ENCODE measurements at places on chromosomes 6 and 20.

DNA sequence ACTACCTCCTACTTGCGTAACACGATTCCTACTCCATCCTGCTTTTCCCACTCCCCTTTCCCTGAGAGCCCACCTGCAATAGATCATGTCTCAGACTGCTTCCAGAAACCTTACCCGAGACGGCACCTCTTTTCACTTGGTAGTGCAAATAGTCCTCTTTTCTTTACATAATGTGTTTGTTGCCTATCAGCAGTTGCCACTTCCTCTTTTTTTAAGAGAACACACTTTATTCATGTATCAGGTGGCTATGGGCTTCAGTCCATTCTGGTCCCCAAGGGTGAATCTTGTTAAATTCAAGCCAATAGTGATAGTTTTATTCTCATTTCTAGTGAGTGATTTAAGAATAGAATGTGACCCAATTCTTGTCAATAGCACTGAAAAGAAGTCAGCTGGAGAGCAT, 57.7 kb upstream of the FERMT1 start:
- no peak for DNase-seq

GRCh38 chr20:32208499-32209154, 947 bp downstream of the POFUT1 start:
- DNase-seq: no peak

GRCh38 chr20:38108986-38109541, 56.0 kb downstream of the TGM2 start:
- DNase-seq: no peak

DNA sequence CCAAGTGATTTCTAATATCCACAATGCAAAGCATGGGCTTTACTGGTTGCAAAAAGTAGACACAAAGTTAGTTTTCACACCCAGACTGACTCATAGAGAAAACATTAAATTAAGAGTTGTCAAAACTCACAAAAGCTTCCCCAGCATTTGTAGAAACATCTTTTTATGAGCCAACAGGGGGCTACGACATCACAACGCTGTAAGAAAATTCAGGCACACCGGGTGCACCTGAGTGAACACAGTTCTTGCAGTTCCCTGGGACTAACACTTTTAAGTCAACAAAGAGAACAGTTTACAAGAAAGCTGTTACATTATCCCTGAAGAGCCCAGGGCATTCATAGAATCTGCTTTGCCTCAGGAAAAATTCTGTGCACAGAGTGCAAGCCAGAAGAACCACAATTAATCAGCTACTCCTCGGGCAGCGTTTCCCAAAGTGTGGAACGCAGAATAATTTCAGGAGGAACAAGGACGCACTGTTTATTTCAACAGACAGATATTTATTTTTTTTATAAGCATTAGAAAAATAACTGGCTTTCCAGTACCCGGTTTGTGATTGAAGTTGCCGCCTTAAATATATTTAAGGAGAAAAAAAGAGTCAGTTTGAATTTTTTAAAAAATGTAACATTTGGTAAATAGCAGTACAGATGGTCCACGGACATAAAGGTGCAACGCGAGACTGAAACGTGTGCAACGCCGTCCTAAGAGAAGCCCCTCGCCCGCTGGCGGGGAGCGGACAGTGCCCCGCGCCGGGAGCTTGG, 1.2 kb downstream of the NCOA5 start:
- DNase-seq: no peak

- DNase-seq: no peak
These were observed 26.9 kb upstream of the CBLN4 start for GRCh38 chr20:56032251-56032650.

- no peak for DNase-seq
These were observed 51.6 kb upstream of the MLIP start for GRCh38 chr6:54059683-54060082.
